ENCODE measurements at places on chromosomes 1 and 21. TPM values are rescaled to one million over a fixed set of nuclear protein-coding genes. Genes with fewer than 3 reads are reported as not detected.

MRPL39 gene
- total RNA-seq, result 57.6 TPM

- H3K4me3 ChIP-seq, result no peak overlapping the region
- no peak for DNase-seq
- no peaks in the 10 kb centered on the region for H3K4me1 ChIP-seq
- H3K27me3 ChIP-seq, result peaks cover 11% of the 10 kb centered on the region
These were observed 20.3 kb upstream of the MPZL1 start for GRCh38 chr1:167701510-167701909.

- H3K4me1 ChIP-seq, result no peaks in the 10 kb centered on the region
- H3K36me3 ChIP-seq, result no peaks in the 10 kb centered on the region
- no peak for DNase-seq
- H3K27me3 ChIP-seq, result no peaks in the 10 kb centered on the region
- H3K4me3 ChIP-seq, result no peak overlapping the region
These were observed 31.6 kb upstream of the SSBP3 start for GRCh38 chr1:54437783-54438182.

LMOD1 gene
- total RNA-seq, result not detected

DNA sequence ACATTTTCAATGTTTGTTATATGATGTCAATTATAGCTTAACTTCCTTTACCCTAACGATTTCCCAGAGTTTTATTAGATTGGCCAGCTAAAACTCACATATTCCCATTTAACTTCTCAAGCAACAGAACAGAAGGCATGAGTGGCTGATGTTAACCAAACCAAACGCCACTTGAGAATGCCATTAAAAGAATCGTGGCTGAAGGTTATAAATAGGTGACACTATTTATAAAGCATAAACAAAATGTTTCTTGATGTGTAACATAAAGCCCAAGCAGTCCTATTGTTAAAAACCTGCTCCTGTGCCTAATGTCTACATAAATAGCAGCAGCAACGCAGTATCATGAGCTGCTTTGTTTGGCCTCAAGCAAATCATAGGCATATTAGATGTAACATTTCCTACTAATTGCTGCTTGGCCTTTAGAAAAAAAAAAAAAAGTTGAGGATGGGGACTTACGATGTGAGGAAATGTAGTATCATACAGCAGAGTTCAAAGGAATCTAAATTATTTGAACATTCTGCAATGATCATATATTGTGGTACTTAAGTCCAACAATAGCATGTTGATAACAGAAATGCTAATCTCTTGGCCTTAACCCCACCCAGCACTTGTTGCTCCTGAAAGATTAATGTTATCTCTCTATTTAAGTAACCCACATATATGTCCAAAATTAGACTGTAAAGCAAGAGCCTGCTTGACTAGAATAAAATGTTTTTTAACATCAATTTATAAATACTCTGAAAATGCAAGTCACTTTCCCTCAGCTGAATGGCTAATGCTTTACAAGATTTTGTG is 106.0 kb downstream of the ESRRG start:
- no peaks in the 10 kb centered on the region for H3K36me3 ChIP-seq
- no peak overlapping the region for H3K27ac ChIP-seq
- DNase-seq, result no peak
- no peak overlapping the region for H3K4me3 ChIP-seq
- H3K4me1 ChIP-seq, result no peaks in the 10 kb centered on the region
- no peaks in the 10 kb centered on the region for H3K27me3 ChIP-seq

GRCh38 chr1:54488065-54488750 is 59.8 kb upstream of the ACOT11 start:
- H3K27me3 ChIP-seq, result no peaks in the 10 kb centered on the region
- H3K4me3 ChIP-seq, result peak overlapping the region; percentile 65
- peaks cover 41% of the 10 kb centered on the region for H3K4me1 ChIP-seq
- DNase-seq, result peak; percentile 94

GRCh38 chr21:43995521-43996105 is 16.5 kb upstream of the TRAPPC10 start:
- DNase-seq, result no peak
- H3K4me1 ChIP-seq, result no peaks in the 10 kb centered on the region
- H3K36me3 ChIP-seq, result no peaks in the 10 kb centered on the region
- H3K27me3 ChIP-seq, result no peaks in the 10 kb centered on the region
- no peak overlapping the region for H3K27ac ChIP-seq

ARHGEF16 gene
- 8.9 TPM for total RNA-seq

DNA sequence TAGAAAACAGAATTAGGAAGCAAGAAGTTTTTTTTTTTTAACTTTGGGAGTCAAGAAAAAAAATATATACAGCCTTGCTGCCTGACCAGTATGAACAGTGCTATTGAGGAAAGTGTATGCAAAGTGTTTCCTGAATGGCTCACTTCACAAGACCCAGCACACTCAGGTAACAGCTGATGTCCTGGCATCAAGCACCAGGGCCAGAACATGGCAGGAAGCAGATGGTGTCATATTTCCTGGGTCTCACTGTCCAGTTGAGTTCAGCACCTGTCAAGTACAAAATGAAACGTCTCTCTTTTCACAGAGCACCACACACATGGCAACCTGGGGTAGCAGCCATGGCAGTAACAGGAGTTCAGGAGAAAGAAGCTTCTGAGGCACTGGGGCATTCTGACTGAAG is 372.3 kb downstream of the TTLL7 start:
- H3K27ac ChIP-seq, result no peak overlapping the region
- no peaks in the 10 kb centered on the region for H3K27me3 ChIP-seq
- no peak for DNase-seq
- H3K4me3 ChIP-seq, result no peak overlapping the region
- no peaks in the 10 kb centered on the region for H3K4me1 ChIP-seq
- H3K36me3 ChIP-seq, result no peaks in the 10 kb centered on the region

BMP8B gene
- total RNA-seq, result 0.09 TPM

DNA sequence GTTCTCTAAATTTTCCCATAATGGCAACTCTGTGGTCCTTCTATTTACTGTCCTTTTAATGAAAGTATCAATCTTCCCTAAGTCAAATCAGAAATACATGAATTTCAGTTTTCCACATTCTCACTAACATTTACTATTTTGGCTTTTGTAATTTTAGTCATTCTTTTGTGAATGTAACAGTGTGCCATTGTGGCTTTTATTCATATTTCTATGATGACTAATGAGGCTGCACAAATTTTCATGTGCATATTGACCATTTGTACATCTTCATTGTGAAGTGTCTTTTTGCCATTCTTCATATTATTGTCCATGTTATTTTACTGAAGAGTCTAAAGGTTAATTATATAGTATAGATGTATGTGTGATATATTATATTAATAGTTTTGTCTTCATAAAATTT is 431.0 kb upstream of the BRINP3 start:
- no peaks in the 10 kb centered on the region for H3K4me1 ChIP-seq
- H3K4me3 ChIP-seq, result no peak overlapping the region
- H3K27me3 ChIP-seq, result no peaks in the 10 kb centered on the region
- no peak overlapping the region for H3K27ac ChIP-seq
- H3K36me3 ChIP-seq, result no peaks in the 10 kb centered on the region

SLAMF7 gene
- not detected for total RNA-seq

DNA sequence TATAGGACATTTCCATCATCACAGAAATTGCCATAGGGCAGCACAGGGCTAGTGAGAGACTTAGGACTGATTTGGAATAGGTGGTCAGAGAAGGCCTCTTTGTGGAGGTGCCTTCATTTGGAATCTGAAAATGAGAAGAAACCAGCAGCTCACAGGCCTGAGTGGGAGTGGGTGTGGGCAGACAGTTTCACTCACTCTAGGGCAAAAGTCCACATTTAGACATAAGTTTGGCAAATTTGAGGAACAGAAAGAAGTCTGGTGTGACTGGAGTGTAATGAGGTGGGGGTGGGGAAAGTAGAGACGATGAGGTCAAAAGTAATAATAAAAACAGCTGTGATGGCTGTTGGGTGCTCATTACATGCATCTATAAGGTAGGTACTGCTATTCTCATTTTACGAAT is 22.4 kb upstream of the BCAR3 start:
- H3K27ac ChIP-seq, result no peak overlapping the region
- H3K4me3 ChIP-seq, result no peak overlapping the region
- no peaks in the 10 kb centered on the region for H3K4me1 ChIP-seq
- DNase-seq, result no peak
- H3K36me3 ChIP-seq, result no peaks in the 10 kb centered on the region
- H3K27me3 ChIP-seq, result no peaks in the 10 kb centered on the region

GRCh38 chr1:41373373-41373772 is 12.1 kb downstream of the FOXO6 start:
- H3K27me3 ChIP-seq, result no peaks in the 10 kb centered on the region
- peaks cover 15% of the 10 kb centered on the region for H3K4me1 ChIP-seq
- H3K36me3 ChIP-seq, result peaks cover 4% of the 10 kb centered on the region
- DNase-seq, result no peak

DNA sequence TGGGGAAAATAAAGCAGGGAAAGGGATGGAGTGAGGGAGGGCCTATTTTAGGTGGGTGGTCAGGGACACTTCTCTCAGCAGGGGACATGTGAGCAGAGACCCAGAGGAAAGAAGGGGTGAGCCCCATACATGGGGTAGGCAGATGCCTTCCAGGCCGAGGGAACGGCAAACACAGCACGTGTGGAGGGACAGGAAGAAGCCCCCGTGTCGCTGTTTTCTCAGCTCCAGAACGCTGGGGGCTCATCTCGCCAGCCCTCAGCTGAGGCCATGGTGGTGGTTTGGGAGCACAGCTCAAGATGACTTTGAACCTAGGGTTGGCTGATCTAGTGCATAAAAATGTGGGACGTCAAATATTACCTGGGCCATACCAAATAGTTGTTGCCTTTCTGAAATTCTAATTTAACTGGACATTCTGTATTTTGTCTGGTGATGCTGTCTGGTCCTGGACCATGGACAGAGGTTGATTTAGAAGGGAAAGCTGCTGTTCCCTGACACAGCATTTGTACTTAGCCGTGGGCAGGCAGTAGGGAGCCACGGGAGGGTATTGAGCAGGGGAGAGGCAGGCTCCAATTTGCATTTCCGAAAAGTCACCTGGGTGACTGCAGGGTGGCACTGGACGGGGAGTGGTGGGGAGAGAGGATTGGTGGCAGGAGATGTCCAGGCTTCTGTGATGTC is 53.1 kb upstream of the RUNX3 start:
- H3K27ac ChIP-seq, result no peak overlapping the region
- H3K36me3 ChIP-seq, result no peaks in the 10 kb centered on the region
- no peaks in the 10 kb centered on the region for H3K27me3 ChIP-seq
- no peaks in the 10 kb centered on the region for H3K4me1 ChIP-seq
- H3K4me3 ChIP-seq, result no peak overlapping the region
- DNase-seq, result no peak

DNA sequence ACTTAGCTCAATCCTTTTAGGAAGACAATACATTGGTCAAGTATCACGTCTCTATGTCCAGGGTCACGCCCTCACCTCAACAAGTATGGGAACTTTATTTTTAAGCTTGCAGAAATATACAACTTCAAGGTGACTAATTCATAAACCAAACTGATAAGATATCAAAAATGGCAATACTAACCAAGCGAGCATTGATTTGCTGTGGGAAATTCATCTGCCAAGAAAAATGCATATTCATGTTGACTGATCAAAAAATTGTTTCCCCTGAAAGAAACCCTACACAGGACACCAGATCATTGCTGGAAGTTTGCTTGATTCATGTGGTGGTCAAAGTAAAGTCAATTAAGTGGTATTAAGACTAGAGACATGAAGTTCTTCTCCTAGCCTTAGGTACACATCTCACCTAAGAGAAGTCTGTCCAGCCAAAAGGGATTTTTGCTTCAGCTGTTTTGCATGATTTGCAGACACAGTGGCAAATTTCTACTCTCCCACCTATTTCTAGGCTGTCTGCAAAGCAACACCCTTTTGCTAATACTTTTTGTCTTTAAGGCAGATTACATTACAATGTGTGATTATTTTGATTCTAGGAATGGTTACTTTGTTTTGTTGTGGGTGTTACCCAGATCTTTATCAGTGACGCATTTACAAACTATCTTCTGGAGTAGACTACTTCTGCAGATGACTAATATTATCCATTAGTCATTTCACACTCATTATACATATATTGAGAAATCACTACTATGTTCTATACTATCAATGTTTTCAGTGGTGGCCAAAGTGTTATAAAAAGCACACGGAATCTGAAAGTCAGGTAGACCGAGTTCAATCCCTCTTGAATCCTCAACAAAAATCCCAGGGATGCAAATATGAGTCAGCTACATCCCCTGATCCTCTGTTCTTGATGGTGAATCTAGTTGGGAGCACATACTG is 12.4 kb downstream of the SAMSN1 start:
- no peaks in the 10 kb centered on the region for H3K4me1 ChIP-seq
- H3K27ac ChIP-seq, result no peak overlapping the region
- DNase-seq, result peak; percentile 7
- no peaks in the 10 kb centered on the region for H3K36me3 ChIP-seq
- H3K4me3 ChIP-seq, result no peak overlapping the region
- H3K27me3 ChIP-seq, result no peaks in the 10 kb centered on the region

GRCh38 chr1:12674358-12674757 is 30.5 kb downstream of the AADACL4 start:
- no peaks in the 10 kb centered on the region for H3K36me3 ChIP-seq
- no peak for DNase-seq
- H3K4me3 ChIP-seq, result no peak overlapping the region
- peaks cover 3% of the 10 kb centered on the region for H3K27me3 ChIP-seq
- H3K4me1 ChIP-seq, result no peaks in the 10 kb centered on the region

GRCh38 chr1:168608796-168609715 is 32.7 kb downstream of the XCL1 start:
- no peak overlapping the region for H3K4me3 ChIP-seq
- H3K4me1 ChIP-seq, result peaks cover 16% of the 10 kb centered on the region
- H3K36me3 ChIP-seq, result no peaks in the 10 kb centered on the region

- DNase-seq, result no peak
- no peaks in the 10 kb centered on the region for H3K36me3 ChIP-seq
- H3K27me3 ChIP-seq, result no peaks in the 10 kb centered on the region
- H3K4me1 ChIP-seq, result peaks cover 3% of the 10 kb centered on the region
These were observed 137.2 kb downstream of the OMA1 start for GRCh38 chr1:58409336-58409735.

DNA sequence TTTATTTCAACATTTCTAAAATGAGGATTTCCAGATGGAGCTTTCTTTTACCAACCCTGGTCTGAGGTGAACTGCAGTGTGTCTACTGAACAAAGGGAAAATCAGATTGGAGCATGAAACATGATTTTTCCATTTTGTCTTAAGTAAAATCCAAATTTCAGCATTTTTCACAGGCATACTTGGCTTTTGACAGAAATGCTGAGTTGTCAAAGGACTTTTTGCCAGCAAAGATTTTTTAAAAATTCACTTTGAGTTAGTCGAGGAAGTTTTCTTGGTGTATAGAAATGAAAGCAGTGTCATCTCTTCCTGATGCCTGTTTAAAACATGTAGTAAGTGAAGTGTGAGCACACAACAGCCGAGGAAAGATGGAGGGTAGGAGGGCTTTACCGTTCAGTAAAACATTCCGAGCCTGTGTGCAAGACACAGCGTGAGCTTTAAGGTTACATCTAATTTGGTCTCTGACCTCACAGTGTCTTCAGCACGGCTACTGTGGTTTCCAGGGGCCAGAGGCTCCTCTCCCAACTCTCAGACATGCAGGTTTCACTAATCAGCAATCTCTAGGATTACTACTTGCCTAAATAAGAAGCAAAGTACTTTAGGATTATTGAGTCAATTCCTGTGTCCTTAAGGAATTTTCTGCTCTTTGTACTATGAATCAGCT is 45.9 kb downstream of the SAMD13 start:
- no peak overlapping the region for H3K4me3 ChIP-seq
- no peak for DNase-seq
- H3K27me3 ChIP-seq, result no peaks in the 10 kb centered on the region
- H3K27ac ChIP-seq, result no peak overlapping the region
- H3K4me1 ChIP-seq, result peaks cover 15% of the 10 kb centered on the region

Data from A673 (cell line).